NB4 (cell line): ENCODE measurements at places on chromosomes 7 and 10.

DNA sequence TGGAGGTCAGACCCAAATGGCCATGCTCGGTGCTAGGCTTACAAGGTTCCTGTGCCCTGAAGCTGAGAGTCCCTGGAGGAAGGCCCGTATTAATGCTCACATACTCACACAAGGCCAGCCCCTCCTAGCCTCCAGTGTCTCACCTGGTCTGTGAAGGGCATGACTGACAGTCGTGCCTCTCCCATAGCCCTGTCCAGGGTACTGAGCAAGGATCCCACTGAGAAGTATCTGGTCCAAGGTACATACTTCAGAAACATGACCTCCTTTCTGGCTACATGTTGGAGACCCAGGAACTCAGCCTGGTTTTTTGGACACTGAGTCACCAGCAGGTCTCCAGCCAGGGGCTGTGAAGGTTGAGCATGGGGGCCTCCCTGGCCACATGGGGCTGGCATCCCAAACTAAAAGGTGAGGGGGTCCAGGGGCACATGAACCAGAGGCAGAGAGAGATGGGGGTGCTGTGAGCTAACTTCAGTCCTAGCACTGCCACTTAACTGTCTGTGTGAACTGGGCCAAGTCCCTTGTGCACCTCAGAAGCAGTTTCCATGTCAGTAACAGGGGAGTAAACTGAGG, 17.6 kb upstream of the RASGEF1A start:
- peak; percentile 46 for DNase-seq

DNA sequence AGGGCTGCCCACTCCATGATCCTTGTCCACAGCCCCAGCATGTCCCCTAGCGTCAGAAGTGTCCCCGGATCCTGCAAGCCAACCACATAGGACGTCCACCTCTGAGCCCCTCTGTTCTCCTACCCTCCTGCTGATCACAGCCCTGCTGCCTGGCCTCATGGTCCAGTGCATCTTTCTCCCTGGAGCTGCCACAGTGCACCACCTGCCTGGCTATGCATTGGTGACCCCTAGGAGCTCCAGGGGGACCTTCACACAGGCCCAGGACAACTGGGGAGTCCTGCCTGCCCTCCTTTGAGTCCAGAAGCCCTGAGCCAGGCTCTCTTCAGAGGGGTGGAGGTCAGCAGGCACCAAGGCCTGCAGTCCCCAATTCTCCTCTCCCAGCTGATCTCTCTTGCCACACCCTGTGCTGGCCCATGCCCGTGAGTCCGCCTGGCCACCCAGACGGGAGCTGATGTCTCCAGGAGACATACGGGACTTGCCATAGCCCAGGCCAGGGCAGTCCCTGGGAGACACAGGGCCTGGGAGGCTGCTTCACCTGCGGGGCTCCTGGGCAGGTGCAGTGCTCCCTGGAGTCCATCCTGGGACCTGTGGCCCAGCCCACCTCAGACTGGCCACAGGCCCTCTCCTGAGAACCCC, 77.4 kb upstream of the RET start:
- no peak for DNase-seq

GRCh38 chr10:22740180-22740579, 25.8 kb upstream of the PIP4K2A start:
- no peak for DNase-seq

- DNase-seq, result no peak
Measured at GRCh38 chr10:20185116-20185515, 368.9 kb downstream of the PLXDC2 start.

- peak; percentile 37 for DNase-seq
Measured at GRCh38 chr10:115706488-115707076, 566.4 kb downstream of the GFRA1 start.

GRCh38 chr7:129775695-129776361, 164.3 kb downstream of the NRF1 start:
- no peak for DNase-seq

DNA sequence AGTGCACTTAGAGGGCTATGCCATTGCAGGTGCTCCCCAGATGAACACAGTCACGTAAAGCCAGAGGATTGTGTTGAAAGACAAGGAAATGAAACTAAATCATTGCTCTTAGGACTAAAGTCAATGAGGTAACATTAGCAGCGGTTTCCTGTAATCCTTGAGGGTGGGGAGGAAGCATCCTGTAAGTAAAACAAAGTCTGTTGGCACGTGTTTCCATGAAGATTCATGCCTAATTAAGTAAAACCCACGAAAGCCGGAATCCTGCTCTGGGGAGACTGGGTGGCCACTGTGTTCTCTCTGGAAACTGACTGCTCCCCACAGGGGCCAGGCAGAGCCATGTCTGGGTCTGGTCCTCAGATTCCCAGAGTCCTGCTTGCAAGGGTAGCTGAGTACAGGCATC, 18.3 kb downstream of the STEAP1B start:
- peak; percentile 33 for DNase-seq

DNA sequence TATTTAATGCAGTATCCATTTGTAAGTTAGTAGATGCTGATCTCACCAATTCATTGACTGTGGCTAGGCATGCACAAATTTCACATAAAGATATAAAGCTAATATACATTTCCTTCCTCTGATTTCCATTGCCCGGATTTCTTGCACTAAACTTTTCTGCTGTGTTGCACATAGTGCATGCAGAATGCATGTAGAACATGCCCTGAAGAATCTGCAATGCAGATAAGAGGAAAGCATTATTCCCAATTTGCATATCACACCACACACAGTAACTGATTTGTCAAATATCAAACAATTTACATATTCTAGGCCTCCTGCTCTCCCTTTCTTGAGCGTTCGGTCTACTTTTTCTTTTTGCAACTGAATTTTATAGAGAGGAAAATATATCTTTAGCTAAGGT, 124.2 kb downstream of the LRRTM3 start:
- no peak for DNase-seq

DNA sequence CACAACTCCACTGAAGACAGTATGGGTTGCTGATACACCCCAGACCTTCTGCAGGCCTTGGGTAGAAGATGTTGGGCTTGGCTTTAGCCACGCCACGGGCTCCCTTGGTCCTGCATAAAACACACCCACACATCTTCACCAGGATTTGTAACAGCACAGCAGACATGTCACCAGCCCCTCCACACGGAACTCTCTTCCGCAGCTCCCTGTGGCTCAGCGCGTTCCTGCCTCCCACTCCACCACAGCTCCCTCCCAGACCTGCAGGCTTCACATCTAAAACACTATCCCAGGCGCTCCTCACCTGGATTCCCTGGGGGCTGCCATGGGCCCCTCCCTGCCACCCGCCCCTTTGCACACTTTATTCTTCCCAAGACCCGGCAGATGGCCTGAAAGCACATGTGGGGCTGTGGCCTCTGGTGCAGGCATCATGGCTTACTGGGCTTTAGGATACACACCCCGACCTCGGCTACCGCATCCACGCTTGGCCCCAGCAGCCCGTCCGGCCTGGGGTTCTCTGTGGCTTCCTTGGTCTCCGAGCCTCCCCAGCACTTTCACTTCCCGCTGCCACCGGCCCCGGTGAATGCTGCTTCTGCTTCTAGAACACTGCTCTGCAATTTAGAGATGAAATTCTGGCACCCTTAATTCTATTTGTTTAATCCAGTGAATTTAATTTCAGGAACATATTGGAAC, 432.9 kb downstream of the DNAJB6 start:
- peak; percentile 80 for DNase-seq

DNA sequence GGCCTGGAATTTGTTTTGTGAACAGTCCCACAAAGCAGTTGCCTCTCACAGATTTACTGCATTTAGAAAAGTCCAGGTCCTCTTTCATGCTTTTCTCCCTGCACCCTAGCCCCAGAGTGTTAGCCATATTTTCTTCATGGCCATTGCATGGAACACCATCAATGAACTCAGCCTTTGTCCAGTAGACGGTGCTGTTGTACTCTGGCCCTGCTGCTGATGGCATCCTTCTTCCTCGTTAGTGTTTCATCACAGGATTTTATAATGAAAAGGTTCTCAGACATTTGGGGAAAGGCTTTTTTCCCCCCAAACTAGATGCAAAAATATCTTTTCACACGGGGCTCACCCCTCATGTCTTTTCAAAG, 93.0 kb upstream of the SLC25A13 start:
- DNase-seq, result peak; percentile 67

- no peak for DNase-seq
Measured at GRCh38 chr10:35928748-35929147, 286.7 kb upstream of the FZD8 start.

- DNase-seq, result no peak
Measured at GRCh38 chr10:113115556-113115955, 165.5 kb downstream of the TCF7L2 start.

DNA sequence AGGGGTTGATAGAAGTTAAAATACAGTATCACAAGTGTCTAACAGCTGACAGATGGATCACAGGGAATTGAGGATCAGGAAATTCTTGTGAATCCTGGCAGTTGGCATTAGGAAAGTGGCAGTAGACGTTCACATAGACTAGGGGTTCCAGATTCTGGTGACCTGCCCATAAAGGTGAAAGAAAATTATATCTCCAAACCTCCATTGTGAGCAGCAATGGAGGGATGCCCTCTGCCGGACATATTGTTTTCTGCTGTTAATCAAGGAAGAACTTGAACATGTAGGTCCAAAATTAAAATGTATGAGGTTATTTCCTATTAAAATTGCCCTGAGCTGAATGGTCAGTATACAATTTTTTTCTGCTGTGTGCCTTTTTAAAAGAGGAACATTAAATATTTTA, 5.1 kb downstream of the NME8 start:
- DNase-seq, result peak; percentile 65

- DNase-seq, result no peak
Measured at GRCh38 chr7:7761974-7762779, 43.8 kb upstream of the RPA3 start.

- DNase-seq, result peak; percentile 64
Measured at GRCh38 chr10:27242951-27243551, 2.5 kb upstream of the ACBD5 start.

GRCh38 chr7:44093102-44093641, 10.8 kb upstream of the POLM start:
- no peak for DNase-seq

DNA sequence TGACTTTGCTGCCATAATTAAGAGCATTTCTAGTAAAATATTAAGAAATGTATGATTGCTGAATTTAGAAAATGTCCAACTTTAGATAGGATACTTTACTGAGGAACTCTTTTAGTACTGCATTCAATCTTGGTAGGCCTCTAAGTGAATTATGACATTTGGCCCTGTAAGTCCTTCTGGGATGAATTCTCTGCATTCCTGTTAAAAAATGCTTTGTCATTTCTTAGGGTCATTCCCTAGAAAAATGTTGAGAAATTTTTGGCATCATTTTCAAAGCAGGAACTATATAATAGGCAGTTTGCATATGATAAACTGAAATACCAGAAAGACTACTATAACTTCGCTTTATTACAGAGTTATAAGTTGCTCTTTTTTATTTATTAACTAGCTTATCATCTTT, 69.3 kb upstream of the PRR15 start:
- no peak for DNase-seq

DNA sequence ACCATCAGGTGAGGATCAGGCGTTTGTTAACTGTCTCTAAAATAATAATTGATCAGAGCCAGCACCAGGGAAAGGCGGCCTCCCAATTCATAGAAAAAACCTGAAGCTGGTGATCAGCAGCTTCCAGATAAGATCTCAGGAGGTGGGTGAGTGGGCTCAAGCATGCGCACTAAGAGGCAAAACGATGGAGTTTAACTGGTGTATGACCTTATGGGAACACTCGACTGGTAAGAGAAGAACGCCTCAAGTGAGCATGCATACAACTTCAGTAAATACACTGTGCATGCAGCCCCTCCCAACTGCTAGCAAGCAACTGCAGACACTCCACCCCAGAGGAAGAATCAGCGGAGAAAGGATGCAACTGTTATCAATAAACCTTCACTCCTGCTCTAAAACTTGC, 18.1 kb downstream of the RAPGEF5 start:
- no peak for DNase-seq

DNA sequence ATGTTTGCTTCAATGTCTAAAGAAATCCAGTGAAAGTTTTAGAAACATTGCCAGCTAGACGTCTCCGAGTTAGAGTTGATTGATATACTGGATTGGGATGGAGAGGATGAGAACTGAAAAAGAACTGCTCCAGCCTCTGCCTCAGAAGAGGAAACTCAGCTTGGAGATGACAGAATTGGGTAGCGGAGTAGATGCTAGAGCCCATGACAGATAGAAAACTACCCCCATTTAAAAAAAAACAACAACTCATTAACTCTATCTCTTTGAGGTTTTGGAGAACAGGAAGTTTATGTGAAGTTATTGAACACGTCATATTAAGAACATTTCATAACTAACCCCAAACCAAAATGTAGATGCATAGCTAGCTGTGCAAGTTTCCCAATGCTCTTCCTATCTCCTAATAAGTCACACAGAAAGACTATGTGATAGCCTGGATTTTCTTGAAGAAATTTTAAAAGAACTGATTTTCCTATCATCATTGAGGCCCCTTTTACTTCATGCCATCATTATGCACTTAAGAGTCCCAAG, 28.3 kb upstream of the AFAP1L2 start:
- DNase-seq, result peak; percentile 10

GRCh38 chr10:13567030-13567429, 19.7 kb upstream of the PRPF18 start:
- peak; percentile 84 for DNase-seq

DNA sequence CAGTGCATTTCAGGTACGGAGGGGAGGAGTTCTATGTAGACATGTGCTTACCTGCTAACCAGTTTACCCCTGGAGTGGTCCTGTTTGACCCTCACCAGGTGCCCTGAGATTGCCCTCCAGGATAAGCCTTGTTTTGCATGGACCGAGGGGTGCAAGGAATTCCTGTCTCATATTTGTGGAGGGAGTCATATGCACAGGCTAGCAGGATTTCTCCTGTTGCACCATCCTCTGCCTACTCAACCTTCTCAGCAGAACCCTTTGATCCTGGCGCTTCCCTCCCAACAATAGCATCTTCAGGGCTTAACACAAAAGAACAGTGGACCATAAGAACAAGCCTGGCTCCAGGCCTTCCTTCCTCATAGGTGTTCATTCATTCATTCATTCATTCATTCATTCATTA, 7.2 kb downstream of the TRPV6 start:
- DNase-seq, result no peak

DNA sequence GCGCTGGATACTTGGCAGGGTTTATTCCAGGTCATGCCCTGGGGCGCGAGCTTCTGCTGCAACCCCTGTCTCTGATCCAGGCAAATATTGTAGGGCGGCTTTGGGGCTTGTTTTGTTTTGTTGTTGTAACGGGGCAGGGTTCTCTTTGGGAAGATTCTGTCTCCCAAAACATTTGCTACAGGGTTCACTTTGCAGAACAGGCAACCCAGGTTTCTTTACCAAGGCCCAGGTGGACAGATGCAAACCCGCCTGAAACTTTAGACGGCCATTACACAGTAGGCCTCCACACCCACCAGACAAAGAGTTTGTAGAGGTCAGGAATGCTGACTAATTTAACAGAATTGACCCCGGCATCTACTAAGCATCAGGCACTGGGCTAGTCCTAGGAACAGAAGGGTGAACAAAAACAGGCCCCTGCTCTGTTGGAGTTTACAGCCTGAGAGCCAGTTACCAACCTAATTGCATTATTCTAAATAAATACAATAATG, 567 bp upstream of the CDCA7L start:
- DNase-seq, result no peak
